BJ (cell line): ENCODE measurements at places on chromosomes 3 and 15.

DNA sequence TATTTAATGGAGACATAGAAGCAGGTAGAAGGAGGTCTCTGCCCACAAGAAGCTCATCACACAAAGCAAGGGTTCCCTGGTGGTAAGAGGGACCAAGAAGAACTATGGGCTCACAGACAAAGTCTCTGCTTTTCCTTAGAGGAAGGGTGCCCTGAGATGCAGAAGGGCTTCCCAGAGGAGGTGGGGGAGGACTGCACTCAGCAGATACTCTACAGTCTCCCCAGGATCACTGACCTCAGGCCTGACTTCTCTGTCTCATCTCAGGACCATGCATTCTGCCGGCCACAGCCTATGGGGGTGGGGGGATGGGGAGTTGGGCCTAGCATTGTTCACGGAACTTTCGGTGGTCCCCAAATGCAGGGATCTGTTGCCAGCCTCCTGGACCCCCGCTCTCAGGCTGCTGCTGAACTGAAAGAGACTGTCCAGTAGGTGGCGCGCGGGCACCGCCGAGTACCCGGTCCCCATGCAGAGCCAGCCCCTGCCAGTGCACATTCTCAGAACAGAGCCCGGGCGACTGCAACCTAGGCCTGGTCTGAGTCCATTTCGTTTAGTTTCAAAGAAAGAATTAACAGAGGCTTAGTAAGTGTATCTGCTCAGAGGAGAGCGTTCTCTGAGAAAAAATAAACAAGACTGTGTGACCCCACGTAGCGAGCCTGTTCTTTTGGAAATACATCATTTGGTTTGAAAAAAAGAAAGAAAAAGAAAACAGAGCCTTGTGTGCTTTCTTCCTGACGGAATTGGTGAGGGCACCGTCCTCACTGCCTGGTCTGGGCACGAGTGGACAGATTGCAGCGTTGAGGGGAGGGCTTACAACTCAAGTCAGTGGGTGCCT is 74.1 kb downstream of the LRTM1 start:
- DNase-seq, result no peak

GRCh38 chr3:150020527-150020926 is 49.8 kb upstream of the PFN2 start:
- DNase-seq, result peak; percentile 13

- no peak for DNase-seq
These were observed 57.2 kb downstream of the POLQ start for GRCh38 chr3:121488628-121489027.

GRCh38 chr3:168950622-168951021 is 712.9 kb downstream of the MECOM start:
- no peak for DNase-seq

- DNase-seq, result no peak
These were observed 54.7 kb downstream of the ST8SIA2 start for GRCh38 chr15:92448370-92448769.

DNA sequence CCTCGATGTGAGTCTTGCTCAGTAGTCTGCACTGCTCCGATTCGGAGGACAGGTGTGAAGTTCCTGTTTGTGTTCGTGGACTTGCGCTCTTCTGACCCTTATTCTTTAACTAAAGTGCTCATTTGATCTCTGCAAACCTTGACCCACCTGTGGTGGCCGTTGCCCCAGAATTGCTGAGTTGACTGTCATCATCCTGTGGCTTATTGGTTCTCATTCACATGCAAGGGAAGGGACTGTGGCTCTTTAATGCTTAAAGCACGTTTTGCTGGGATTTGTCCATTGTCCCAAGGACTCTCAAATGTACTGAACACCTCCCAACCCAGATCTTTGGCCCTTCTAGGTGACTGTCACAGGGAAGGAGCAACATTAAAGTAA is 13.4 kb downstream of the SYNM start:
- no peak for DNase-seq

DNA sequence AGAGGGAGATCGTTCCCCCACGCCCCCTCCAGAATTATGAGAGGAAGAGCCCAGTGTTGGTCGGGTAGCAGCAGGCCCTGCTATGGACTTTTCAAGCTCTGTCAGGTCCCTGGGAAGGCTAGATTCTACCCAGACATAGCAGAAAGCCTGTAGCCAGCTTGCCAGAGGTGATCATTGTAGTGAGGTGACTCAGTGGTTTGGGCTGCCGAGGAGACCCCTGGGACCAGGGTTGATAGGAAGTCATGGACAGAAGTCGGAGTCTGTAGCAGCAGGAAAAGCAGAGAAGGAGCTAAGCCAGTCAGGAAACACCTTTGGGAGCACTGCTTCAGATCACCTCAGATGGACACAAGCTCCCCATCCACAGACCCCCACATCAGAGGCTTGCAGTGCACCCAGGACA is 67.7 kb downstream of the CCNL1 start:
- DNase-seq, result no peak

DNA sequence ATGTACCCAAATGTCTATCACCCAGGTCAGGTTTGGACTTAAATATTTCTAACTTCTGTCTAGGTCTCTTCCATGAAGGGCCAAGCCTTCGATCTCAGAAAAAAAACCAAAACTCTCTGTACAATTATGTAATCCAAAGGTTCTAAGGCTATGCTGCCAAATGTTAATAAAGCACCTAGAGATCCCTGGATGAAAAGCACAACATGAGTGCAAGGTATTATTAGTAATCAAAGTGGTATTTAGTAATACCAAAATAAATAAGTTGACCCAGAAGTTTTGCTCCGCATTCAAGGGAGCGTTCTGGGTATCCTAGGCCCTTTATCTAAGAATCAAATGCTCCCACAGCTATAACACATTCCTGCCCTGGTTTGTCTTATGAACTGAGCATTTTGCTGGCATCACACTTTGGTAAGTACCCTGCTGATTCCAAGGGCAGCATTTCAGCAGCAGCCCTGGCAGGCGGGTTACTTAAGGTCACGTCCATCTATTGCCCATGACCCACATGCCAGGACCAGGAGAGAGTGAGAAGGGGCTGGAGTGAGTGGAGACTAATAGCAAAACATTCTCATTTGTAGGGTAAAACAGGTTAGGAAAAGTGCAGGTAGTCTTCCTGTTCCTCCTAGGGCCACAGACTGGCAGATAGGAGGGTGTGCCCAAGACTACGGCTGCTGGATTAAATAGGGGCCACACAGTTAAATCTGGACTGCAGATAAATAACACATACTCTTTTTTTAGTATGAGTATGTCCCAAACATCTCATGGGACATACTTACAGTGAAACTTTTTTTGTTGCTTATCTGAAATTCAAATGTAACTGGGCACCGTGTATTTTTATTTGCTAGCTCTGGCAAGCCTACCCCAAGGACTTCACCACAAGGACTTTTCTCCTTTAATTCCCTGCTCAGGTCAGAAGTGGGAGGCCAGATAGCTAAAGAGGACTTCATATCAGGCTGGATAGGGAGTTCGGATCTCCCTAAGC is 76.0 kb upstream of the SNRK start:
- no peak for DNase-seq

DNA sequence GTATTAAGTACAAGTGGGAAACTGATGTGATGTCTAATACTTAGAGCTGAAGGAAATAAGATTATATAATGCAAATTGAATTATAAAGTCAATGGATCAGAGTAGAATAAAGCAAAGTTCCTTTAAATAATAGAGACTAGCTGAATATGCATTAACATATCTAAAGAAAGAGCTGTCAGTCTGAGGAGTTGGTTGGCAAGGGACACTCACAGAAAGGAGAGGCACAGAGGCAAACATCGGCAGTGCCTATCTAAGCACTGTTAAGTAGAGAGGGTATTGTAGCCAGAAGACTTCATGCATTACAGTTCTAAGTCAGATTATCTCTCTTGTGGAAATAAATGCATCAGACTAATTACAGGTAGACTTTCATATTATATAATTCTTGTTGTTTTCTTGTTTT is 16.6 kb downstream of the NRG4 start:
- no peak for DNase-seq

DNA sequence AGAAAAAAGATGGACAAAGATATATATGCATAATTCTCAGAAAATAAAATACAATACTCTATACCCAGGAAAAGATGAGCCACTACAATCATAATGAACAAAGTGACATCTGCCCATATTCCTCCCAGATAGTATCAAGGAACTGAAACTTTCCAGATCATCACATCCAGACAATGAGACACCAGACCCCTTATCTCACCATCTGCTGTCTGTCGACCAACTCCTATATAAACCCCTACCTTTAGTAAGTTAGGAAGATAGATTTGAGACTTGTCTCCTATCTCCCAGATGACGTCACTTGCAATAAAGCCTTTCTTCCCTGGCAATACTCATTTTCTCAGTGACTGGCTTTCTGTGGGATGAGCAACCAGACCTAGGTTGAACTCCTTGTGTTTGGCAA is 1071.6 kb downstream of the PLOD2 start:
- DNase-seq, result no peak

- no peak for DNase-seq
These were observed 4.7 kb upstream of the NRROS start for GRCh38 chr3:196634829-196635228.

GRCh38 chr3:49217688-49218470 is 46.5 kb downstream of the KLHDC8B start:
- DNase-seq, result no peak

GRCh38 chr3:73259856-73260255 is 198.4 kb downstream of the EBLN2 start:
- DNase-seq, result no peak

DNA sequence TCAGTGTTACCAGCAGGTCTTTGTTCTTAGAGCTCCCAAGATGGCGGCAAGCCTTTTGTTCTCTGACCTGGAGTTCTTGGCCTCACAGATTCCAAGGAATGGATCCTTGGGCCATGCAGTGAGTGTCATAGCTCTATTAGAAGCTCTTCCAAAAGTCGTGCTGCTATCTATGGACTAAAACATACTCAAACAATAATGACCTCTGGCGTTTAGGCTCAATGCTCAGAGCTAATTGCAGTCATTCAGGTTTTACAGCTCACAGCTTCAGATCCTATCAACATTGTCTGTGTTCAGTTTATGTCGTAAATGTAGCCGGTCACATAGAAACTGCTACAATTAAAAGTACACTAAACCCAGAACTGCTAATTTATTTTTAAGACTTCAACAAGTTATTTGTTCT is 22.2 kb downstream of the CCRL2 start:
- no peak for DNase-seq

- no peak for DNase-seq
These were observed 48.6 kb downstream of the SHOX2 start for GRCh38 chr3:158057666-158058065.

- no peak for DNase-seq
These were observed 41.5 kb downstream of the SPRED1 start for GRCh38 chr15:38294126-38294525.

DNA sequence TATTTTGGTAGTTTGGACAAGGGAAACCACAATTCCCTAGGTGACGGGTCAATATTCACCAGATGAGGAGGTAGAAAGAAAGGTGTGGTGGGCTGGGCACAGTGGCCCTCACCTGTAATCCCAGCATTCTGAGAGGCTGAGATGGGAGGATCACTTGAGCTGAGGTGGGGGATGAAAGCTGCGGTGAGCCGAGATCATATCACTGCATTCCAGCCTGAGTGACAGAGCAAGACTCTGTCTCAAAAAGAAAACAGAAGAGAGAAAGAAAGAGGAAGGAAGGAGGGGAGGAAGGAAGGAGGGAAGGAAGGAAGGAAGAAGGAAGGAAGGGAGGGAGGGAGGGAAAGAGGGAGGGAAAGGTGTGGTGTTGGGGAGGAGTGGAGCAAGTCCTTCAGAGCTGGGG is 56.1 kb upstream of the RNF7 start:
- no peak for DNase-seq

GRCh38 chr15:78406016-78406585 is 31.9 kb upstream of the IREB2 start:
- DNase-seq, result no peak
